ENCODE measurements at places on chromosomes 16 and 17. TPM values are rescaled to one million over a fixed set of nuclear protein-coding genes. Genes with fewer than 3 reads are reported as not detected.

GRCh38 chr16:34050787-34051320 is 591.4 kb downstream of the TP53TG3F start:
- DNase-seq, result no peak

GRCh38 chr16:81752225-81752875 is 26.7 kb upstream of the PLCG2 start:
- DNase-seq, result peak; percentile 49

- DNase-seq, result no peak
Observed at GRCh38 chr16:53235851-53236250, 181.1 kb downstream of the CHD9 start.

- no peak for DNase-seq
Observed at GRCh38 chr17:31597646-31598398, 206.3 kb downstream of the RAB11FIP4 start.

VAT1L gene
- total RNA-seq, result 12.2 TPM

DNA sequence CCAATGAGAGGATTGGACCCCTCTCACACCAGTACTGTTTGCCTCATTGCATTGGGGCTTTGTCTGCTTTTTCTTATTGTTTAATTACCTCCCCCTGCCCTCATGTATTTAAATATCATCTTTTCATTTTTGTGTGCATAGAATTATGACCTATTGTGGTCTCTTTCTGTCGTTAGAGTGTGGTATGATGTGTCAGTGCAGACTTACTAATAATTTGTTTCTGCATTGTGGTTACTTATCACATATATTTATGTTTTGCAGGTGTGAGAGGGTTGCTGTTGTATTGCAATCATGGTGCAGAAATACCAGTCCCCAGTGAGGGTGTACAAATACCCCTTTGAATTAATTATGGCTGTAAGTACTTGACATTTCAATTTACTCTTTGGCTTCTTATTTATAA is 2.5 kb downstream of the SEC14L1 start:
- no peak for DNase-seq

DNA sequence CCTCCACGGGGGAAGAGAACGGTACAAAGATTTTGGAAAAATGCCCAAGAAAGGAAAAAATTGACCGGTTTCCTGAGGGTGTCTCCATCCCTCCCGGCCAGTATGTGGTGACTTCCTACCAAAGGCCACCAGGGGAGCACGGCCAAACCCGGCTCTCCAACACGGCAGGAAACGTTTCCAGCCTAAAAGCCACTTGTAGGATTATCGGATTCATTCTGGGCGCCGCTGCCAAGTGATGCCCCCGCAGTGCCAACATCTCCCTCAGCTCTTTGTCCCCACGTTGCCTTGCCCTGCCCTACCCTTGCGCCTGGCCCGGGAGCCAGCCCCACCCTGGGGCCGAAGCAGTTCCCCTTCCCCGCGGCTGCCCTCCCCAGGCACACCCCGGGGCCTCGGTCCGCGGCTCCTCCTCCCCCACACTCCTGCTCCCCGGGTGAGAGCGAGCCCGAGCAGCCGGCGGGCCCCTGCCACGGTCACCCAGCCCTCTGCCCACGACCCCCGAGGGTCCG is 688 bp downstream of the CRK start:
- DNase-seq, result peak; percentile 48

DNA sequence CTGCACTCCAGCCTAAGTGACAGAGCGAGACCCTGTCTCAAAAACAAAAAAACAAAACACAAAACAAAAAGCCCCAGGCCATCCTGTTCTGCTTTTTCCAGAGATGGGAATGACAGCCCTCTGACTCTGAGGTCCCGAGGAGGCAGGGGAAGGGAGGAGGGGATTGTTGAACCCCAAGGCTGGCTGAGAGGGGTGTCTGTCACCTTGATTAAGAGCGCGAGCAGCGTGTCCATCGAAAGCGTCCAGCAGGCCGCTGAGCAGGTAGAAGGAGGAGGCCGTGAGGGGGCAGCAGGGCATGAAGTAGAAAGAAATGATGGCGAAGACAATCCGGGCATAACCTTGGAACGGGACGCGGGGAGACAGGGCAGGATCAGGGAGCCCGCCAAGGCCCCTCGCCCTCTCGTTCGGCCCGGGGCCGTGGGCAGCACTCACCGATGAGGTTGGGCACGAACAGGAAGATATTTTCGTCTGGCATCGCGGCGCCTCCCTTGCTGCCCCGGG is 593 bp downstream of the CDIPT start:
- DNase-seq, result peak; percentile 27

GRCh38 chr17:28480799-28481571 is 7.5 kb downstream of the SLC13A2 start:
- no peak for DNase-seq

GRCh38 chr17:77002103-77003045 is 134.2 kb downstream of the MGAT5B start:
- no peak for DNase-seq

IL17C gene
- total RNA-seq, result not detected

- no peak for DNase-seq
Observed at GRCh38 chr16:24991349-24991748, 23.8 kb downstream of the ARHGAP17 start.

VASN gene
- total RNA-seq, result 31.5 TPM

DNA sequence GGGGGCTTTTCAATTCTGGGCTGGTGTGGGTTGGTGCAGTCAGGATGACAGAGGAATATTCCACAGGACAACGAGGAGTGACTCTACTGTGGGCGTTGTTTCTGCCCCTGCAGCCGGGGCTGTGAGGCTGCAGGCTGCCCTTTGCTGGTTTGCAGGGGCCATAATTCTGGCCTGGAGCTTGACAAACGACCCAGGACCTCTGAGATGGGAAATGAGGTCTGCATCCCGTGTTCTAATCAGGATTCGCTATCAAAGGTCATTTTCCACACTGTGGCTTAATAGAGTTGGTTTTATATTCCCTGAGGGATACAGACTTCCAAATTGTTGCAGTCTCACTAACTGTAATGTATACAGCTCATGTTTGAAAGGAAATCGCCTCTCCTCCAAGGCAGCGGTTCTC is 180.9 kb downstream of the RPTOR start:
- DNase-seq, result no peak

GLIS2 gene
- total RNA-seq, result 22.2 TPM

DNA sequence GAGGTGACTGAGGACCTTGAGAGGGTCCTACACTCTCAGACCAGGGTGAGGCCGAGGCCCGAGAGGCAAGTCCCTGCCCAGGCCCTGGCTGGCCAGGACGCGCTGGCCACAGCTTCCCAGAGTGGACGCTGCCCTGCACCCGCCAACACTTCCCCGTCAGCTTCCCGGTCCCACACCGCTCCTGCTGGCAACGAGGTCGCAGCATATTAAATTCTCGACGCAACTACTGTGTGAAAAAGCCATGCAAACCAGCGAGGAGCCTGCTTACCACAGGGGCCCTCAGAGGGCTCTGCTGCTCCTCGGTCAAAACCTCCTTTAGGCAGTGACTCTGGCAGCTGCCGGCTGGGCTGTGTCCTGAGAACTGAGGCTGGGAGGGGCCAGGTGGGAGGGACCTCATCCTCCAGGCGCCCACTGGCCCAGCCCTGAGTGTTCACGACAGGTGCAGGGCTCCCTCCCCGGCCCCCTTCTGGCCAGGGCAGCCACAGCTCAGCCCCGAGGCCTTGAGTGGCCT is 2.1 kb upstream of the TEX19 start:
- no peak for DNase-seq

DNA sequence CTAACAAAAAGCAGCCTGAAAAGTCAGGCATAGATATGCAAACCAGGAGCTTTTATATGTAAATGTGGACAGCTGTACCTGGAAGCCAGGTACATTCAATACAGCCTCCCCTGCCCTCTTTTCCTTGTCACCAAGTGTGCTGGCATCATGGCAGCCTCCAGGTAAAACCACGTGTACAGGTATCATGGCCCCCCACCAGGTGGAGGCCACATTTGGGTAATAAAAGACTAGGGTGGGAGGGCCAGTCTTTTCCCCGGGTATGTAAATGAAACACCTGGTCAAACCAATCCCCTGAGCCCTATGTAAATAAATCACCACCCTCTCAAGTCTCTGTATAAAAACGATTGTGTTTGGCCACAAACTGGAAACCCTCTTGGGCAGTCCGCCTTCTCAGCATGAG is 226.4 kb upstream of the GOT2 start:
- DNase-seq, result no peak

DNA sequence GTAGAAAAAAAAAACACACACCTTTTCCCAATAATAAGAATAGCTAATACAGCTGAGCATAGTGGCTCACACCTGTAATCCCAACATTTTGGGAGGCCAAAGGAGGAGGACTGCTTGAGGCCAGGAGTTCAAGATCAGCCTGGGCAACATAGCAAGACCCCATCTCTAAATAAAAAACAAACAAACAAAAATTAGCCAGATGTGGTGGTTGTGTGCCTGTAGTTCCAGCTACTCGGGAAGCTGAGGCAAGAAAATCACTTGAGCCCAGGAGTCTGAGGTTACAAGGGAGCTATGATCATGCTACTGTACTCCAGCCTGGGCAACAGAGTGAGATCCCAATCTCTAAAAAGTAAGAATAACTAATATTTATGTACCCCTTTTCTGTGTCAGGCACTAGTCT is 42.8 kb upstream of the GFOD2 start:
- no peak for DNase-seq

BEAN1 gene
- total RNA-seq, result 0.35 TPM

DNA sequence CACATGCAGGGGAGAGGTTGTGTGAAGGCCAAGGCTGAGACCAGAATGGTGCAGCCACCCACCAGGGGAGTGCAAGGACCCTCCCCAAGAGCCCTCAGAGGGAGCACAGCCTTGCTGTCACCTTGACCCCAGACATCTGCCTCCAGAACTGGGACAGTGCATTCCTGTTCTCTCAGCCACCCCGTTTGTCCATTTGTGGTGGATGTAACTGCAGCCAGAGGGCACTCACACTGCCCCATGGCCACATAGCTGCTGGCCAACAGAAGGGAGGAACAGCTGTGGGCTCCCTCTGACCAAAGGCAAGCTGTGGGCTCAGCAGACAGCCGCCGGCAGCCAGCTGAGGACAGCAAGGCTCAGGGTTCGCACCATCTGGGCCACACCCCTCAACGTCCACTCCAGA is 49.8 kb upstream of the KLHDC4 start:
- no peak for DNase-seq

DNA sequence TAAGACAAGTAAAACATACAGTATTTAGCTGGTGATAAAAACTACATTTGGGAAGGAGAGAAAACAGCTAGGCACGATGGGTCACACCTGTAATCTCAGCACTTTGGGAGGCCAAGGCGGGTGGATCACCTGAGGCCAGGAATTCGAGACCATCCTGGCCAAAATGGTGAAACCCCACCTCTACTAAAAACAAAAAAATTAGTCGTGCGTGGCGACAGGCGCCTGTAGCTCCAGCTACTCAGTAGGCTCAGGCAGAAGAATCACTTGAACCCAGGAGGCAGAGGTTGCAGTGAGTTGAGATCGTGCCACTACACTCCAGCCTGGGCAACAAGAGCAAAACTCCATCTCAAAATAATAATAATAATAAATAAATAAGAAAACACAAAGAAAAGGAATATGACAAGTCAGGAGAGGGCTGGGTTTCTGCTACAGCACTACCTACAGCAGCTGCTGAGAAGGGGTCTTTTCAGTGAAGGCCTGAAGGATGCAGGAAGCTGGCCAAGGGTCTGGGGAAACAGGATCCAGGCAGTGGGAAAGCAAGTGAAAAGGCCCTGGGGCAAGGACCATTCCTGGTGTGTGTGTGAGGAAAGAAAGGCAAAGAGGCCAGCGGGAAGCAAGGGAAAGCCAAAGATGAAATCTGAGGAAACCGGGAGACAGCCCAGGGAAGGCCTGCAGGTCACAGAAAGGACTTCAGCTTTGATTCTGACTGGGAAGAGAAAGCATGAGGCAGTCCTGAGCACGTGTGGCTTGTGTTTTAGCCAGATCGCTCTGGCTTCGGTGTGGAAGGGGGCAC is 10.6 kb downstream of the MBTPS1 start:
- DNase-seq, result no peak

DNA sequence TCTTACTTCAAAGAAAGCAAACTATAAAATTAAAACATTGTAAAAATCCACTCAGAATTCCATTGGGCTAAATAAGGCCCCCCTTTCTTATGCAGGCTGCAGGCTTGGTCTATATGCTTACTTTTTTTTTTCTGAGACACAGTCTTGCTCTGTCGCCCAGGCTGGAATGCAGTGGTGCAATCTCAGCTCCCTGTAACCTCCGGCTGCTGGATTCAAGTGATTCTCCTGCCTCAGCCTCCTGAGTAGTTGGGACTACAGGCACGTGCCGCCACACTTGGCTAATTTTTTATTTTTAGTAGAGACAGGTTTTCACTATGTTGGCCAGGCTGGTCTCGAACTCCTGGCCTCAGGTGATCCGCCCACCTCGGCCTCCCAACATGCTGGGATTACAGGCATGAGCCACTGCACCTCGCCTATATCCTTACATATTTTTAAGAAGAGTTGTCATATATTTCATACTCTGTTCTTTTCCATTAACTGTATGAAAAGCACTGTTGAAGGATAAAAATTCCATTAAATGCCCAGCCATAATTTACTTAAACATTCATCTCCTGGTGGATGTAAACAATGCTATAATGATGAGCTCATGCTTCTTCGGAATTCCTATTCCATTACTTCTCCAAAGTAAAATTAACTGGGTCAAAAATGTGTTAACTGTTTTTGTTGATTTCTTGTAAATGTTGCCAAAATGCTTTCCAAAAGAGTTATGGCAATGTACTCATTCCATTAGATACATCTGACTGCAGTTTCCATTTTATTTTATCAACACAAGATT is 17.8 kb downstream of the SNN start:
- DNase-seq, result no peak

DNA sequence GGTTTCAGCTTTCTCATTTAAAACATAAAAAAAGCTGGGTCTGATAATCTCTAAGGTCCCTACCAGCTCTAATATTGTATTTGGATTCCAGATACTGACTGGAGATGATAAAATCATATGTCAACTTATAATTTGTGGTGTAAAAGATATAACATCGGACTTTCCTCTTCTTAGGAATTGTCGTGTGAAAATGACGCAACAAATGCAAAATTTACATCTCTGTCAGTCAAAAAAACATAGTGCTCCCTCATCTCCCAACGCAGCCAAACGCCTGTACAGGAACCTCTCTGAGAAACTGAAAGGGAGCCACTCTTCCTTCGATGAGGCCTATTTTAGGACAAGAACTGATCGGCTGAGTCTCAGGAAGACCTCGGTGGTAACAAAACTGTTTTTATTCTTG is 197.3 kb downstream of the ANKFN1 start:
- DNase-seq, result no peak

SLC35G6 gene
- total RNA-seq, result not detected

DNA sequence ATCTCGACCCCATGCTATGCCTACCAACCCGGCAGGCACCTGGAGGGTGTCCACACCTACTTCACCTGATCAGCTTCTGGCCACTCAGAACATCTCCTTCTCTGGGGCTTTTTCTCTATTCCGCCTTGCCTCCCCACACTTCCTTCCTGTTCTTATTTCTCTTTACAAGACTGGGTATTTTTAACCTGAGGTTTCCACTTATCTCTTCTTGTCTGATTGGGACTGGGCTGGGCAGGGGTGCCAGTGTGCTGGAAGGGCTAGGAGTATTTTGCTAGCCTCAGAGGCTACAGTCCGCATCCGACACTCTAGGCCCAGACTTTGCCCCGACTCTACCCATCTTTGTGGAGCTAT is 26.2 kb upstream of the ZNF652 start:
- DNase-seq, result no peak

FBXO31 gene
- total RNA-seq, result 36.7 TPM

All from mucosa of gallbladder (tissue), 1 donor.